T-helper 9 cell (primary cell): ENCODE measurements at places on chromosomes 3 and 15.

DNA sequence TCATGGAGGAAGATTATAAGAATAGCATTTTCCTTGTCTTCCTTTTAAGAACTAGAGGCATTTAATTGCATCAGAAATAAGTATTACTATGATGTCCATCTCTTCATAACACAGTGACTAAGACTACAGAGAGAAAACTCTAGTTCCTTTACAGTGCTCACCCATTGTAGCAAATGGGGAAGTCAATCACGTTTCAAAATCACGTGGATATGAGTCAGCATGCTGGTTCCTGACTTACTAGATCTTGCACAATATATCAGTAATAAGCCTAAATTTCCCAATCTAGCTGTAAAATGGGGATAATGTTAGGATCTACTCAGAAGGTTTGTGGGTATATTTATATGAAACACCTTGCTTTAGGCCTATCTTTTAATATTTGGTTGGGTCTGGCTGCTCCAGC, 254.8 kb upstream of the EOMES start:
- no peak for DNase-seq

GRCh38 chr3:189308608-189309007, 136.8 kb downstream of the TPRG1 start:
- no peak for DNase-seq

GRCh38 chr15:36882487-36883131, 217.7 kb downstream of the MEIS2 start:
- DNase-seq: no peak

- no peak for DNase-seq
These were observed 49.2 kb downstream of the RYK start for GRCh38 chr3:134201201-134202130.

DNA sequence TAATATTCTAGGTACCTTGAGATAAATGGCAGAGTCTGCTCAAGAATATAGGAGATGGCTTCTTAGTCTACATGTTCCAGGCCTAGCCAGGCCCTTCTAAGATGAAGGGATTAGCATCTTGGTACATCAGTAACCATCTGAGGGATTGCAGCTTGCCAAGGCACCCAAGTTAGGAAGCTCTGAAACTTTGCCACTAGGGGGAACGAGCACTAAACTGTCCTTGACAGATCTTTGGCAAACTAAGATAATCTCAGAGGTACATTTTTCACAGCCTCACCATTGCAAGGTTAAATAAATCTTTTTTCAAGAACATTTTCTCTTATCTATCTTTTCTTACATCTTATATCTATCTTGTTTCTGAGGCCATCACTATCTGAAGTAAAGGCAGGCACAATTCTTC, 351.2 kb downstream of the RAP2B start:
- no peak for DNase-seq

GRCh38 chr3:11737742-11738141, 94.0 kb upstream of the VGLL4 start:
- DNase-seq: no peak

- DNase-seq: no peak
These were observed 922 bp downstream of the IL17RC start for GRCh38 chr3:9917820-9918219.

DNA sequence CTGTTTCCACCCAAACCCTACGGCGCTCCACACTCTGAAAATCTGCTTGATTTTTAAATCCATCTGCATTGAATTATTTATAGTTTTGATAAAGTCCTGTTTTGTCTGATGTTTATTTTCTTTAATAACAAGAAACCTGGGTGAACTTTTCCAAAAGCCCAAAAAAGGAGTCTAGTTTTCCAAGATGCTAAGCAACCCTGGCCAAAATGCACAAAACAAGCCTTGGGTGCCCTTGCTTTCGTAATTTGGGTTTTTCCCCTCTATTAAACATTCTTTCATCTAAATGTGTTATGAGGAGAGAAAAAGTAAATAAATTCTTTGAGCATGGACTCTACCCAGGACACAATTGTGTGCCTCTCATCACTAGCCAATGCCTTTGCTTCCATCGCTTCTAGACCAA, 468.9 kb downstream of the MCTP2 start:
- no peak for DNase-seq

- no peak for DNase-seq
These were observed 257.8 kb upstream of the DCBLD2 start for GRCh38 chr3:99159220-99159762.

GRCh38 chr15:95176794-95177577, 945.6 kb downstream of the MCTP2 start:
- DNase-seq: no peak
